Activated T-helper 1 cell treated with anti-CD3 and anti-CD28 coated beads, Interleukin-12 subunit alpha, Interleukin-12 subunit beta, Interleukin-2, Interleukin-4 antibody, amounts not matched to agents 30 ng/mL and 10 ng/mL and 1 ng/mL, durations not matched to agents 14 hours and 24 hours and 36 hours (primary cell): ENCODE measurements at places on chromosomes 13 and 19.

- no peak for DNase-seq
Measured at GRCh38 chr13:110841846-110842245, 73.0 kb downstream of the ANKRD10 start.

DNA sequence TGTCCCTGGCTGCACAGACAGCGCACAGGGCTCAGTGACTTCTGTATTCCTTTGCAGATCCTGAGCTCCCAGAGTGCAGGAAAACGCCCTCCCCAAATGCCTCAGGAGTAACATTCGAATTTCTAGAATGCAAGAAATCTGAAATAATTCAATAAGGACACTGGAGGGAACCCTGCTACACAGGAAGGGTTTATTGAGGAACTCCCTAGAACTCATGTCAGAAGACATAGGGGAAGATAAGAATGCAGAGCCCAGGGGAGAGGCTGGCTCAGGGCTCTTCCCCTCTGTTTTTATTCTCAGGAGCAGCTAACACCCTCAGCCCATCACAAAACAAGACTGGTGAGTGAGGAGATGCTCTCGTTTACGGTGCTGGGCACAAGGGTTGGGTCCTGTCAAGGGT is 6.8 kb downstream of the LILRA1 start:
- no peak for DNase-seq

DNA sequence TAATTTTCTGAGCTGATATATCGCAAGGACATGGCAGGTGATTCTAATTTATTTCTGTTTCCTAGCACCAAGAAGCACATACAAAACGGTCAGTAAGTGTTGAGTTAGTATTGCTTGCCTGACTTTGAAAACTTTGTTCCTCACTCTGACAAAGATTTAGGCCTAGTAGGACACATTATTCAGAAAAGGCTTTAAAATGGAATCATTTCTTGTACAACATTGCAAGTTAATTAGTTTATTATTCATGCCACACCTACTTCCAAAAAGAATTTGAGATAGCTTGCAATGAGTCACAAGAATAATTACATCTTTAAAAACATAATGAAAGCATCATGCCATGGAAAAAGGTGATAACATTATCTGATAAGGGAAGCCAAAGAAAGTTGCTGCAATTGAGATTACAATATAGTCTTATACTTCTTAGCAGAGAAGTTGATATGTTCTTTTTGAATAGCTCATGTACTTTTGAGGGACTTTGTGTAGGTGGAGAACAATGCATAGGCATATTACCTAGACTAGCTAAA is 474.2 kb downstream of the KLF5 start:
- DNase-seq = no peak

DNA sequence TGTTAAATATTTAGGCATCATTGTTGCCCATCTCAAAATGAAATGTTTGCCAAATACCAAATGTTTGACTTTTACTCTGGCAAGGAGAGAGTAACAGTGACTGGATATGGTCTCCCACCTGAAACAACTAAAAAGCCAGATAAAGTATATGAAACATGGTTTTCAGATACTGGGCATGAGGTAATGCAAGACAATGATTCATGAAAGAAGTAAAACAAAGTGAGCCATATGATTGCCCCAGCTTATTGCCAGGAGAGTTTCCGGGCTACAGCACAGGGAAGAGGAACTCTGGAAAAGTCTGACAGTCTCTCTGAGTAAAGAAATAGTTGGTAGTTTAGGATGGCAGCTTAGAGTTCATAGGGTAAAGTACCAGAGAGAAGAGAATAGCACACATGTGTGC is 354.6 kb downstream of the DNAJC15 start:
- no peak for DNase-seq

- DNase-seq = no peak
Measured at GRCh38 chr13:71350886-71351285, 516.1 kb downstream of the DACH1 start.

DNA sequence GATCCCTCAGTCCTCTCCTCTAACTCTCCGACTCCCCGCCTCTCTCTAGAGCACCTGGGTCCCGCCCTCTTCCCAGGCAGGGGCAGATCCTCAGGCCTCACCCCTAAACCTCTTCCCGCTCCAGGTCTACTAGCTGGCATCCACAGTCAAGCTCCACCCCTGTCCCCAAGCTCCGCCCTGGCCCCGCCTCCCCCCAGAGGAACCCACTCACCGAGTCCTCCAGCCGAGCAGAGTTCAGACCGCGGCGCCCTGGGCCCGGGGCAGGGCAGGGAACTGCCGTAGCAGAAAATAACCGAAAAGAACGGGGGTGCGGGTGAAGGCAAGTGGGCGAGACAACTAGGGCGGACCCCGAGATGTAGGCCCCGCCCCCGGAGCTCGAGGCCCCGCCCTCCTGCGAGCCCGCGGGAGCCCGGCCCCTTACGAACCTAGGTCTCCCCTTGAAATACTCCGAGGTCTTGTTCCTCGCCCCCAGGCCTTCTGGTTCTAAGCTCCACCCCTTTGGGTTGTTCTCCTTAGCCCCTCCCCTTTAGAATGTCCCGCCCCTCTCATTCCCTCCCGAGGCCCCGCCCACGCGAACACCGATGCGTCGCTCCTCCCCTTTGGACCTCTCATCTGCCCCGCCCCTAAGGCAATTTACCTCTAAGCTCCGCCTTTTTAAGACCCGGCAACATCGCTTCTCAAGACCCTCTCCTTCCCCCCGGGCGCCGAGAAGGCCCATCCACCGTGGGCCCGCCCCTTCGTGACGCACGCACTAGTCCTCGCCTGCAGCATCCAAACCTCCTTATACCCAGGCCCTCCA is at the start of gene GGN:
Gene GGN, minus strand, starts transcription at position 485 of the 799 bp plus-strand sequence. CDS start 773 bp downstream, outside the sequence.
- peak; percentile 73 for DNase-seq

DNA sequence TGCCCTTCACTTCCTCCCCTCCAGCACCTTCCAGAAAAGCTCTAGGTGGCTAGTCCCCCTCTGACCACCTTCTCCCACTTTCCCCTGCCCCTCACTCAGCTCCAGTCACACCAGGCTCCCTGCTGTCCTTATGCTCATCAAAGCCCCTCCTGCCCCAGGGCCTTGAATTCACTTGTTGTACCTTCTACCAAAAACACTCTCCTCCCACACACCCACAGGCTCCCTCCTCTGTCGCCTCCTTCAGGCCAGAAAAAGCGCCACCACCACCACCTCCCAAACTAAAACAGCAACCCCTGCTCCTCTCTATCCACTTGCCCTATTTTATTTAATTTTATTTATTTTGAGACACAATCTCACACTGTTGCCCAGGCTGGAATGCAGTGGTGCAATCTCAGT is 4.8 kb upstream of the CEACAM16 start:
- DNase-seq = no peak
